ENCODE measurements at places on chromosomes 11 and 22.

DNA sequence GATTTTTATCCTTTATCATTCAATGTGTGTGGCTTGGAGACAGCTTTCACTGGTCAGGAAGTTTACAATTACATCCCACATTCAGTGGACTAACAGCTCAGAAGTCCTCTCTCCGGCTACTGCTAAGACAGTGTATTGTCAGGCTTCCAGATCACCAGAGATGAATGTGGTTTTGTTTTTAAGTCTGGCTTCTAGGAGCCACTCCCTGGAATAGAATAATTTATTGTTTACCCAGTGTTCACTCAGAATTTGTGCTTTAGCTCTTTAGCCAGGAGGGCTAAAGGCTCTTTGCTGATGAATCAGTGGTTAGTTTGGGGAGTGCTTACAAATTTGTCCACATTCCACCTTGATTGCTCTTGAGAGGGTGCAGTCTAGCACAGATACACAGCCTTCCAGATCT is 26.5 kb downstream of the TRIM77 start:
- DNase-seq = no peak

GRCh38 chr11:70067036-70067435 is 11.1 kb upstream of the ANO1 start:
- DNase-seq = no peak

- DNase-seq = no peak
These were observed 438.0 kb downstream of the TBC1D22A start for GRCh38 chr22:47200273-47201051.

DNA sequence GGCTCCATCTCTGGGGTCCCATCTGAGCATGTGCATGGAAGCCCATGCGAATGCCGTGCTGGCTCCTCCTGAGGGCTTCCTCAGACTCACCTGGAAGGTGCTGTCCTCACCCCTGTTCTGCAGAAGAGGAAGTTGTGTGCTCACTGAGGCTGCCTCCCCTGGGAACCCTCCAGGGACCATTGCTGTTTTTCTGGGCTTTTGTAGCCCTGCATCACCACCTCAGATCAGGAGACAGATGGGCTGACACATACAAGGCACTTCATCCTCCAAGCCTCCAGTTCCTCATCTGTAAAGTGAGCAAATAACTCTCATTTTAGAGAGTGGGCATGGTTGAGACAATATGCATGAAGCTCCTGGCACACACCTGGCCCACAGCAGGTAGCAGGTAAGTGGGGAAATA is 12.1 kb upstream of the LRRC32 start:
- no peak for DNase-seq

DNA sequence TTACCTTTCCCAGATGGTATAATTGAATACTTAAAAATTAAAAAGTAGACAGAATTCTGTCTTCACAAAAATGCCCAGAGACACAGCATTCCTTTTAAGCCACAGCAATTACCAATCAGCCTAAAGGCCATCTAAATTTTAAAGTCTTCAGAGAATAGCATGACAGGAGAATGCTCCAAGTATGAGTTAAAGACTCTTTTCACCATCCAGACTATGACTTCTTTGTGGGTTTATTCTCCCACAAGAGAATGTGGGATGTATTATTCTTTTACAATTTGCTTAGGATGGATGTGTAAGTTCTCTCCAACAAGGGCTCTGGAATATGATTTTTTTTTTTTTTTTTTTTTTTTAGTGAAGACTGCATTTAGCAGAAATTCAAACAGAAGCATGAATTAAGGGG is 249.9 kb downstream of the TTC28 start:
- no peak for DNase-seq

GRCh38 chr11:34180040-34180813 is 74.8 kb downstream of the NAT10 start:
- DNase-seq = no peak

- peak; percentile 30 for DNase-seq
These were observed 1.3 kb upstream of the ISX start for GRCh38 chr22:35064664-35065063.

DNA sequence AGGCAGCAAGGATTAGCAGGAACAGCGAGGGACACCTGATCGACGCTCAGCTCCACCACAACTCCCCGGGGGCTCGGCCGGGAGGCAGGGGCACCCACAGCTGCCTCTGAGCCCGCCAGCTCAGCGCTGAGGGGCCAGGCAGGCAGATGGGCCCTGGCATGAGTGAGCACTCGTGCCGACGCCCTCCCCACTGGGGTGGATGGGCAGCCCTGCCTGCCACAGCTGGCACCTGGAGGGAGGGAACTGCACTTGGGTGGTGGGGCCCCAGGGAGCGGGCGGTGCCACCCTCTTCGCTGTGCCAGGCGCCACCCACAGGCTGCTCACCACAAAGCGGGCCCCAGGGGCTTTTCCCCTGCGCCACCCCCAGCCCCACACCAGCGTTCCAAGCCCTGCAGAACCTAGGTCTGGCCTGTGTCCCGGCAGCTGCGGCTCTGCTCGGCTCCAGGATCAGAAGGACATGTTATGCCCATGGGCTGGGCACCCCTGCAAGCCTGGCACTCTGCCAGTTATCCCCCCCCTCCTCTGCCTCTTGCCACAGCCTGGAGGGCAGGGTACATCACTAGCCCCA is 28.8 kb downstream of the WNT7B start:
- no peak for DNase-seq

GRCh38 chr11:103929170-103929903 is 107.1 kb upstream of the DDI1 start:
- DNase-seq = no peak

- no peak for DNase-seq
These were observed 346.8 kb downstream of the ETS1 start for GRCh38 chr11:128240546-128240945.

- no peak for DNase-seq
These were observed 37.1 kb downstream of the SHISAL1 start for GRCh38 chr22:44275631-44275995.

GRCh38 chr11:93737904-93738612 is 3.2 kb downstream of the TAF1D start:
- DNase-seq = no peak

DNA sequence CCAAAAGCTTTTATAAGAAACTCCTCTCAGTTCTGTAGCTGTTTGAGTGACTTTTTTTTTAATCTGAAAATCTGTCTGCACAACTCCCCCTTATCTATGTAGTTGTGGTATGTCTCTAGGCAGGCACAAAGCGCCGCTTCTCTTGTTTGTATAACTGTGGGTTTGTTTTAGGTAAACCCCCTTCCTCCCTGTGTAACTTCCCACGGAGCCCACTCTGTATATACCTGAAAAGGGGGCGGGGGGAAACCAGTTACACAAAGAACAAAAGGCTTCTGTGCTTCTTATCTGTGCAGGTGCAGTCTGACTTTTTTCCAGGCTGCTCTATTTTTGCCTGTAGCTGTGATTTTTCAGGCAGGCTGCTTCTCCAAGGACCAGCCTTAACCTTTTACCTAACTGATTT is 13.2 kb downstream of the OR10AG1 start:
- DNase-seq = no peak

- DNase-seq = no peak
These were observed 307.0 kb downstream of the AASDHPPT start for GRCh38 chr11:106384429-106384828.

- DNase-seq = no peak
These were observed 426.8 kb upstream of the CADM1 start for GRCh38 chr11:115930886-115931547.

DNA sequence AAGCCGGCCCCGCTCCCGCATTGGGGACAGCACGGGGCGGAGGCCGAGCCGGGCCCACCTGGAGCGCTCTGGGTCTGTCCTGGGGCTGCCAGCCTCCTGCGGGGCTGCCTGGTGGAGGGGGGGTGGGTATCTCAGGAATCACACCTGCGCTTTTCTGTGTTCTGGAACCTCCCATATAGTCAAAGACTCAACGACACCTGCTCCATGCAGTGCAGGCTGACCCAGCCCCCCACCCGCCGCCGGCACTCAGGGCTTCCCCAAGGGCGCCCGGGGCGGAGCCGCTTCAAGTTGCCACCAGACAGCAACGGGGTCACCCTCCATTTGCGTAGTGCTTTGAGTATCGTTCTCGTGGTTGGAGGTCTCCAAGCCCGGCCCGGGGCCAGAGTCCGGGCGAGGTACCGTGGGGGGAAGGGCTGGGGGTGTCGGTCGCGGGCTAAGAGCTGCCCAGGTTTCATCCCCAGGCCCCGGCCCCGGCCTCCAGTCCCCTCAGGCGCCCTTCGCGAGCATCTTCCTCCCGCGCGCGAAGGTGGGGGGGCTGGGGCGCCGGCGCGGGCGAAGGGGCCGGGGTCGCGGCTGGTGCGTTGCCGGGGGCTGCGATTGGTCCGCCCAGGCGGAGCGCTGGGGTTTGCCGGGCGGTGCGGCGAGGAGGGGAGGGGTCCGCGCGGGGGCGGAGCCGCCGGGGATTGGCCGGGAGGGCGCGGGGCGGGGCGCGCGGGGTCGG is 6.6 kb downstream of the TSPAN4 start:
- no peak for DNase-seq

DNA sequence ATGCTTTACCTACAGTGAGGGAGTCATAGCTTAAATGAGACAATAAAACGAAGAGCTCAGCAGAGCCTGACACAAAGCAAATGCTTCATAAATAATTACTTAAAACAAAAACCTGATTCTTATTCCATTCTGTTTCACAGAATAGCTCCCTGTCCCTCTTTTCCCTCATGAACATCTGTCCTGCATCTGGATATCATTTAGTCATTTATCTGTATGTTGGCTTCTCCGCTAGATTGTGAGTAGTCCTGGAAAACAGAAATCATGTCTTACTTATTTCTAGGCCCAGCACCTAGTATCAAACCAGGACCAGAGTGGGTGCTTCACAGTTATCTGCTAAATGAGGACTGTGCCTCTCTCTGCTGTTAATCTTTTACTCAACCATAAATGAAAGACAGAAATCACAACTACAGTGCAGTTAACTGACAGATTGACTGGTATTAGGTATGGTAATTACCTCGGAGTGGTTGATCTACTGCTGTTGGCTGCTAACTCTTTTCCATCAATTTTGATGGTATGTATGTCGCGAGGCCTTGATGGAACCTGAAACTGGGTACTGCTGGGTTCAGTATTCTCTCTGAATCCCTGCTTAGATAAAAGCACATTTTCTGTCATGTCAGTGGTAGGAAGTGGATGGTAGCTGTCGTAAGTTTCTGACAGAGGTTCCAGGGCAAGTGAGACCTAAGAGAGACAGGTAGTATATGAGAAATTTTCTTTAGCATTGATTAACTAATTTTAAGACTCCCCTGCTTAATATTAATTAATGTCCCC is 31.5 kb downstream of the C2CD3 start:
- DNase-seq = no peak

GRCh38 chr22:40805239-40805638 is 13.9 kb downstream of the SLC25A17 start:
- no peak for DNase-seq

GRCh38 chr22:24005201-24005600 is at the start of gene GSTT4:
Gene GSTT4 (minus strand): TSS chr22:24005453. CDS start chr22:24005356, 97 bp downstream.
- DNase-seq = no peak

DNA sequence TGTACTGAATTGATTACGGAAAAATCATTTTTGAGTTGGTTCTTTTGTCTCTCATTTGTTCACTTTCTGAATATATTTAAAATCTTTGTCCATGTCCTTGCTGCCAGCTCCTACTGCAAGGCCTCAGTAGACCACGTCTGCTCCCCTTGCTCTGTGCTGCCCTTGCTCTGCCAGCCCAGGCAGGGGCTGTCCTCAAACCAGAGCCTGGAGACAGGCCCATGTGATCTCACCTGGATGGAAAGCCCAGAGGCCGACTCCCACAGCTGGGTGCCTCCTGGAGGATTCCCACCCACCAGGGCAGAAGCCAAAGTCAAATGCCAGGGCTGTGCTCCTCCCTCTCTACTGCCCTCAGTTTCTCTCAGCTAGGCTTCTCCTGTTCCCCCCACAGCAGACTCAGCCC is 141.8 kb downstream of the NTM start:
- no peak for DNase-seq

DNA sequence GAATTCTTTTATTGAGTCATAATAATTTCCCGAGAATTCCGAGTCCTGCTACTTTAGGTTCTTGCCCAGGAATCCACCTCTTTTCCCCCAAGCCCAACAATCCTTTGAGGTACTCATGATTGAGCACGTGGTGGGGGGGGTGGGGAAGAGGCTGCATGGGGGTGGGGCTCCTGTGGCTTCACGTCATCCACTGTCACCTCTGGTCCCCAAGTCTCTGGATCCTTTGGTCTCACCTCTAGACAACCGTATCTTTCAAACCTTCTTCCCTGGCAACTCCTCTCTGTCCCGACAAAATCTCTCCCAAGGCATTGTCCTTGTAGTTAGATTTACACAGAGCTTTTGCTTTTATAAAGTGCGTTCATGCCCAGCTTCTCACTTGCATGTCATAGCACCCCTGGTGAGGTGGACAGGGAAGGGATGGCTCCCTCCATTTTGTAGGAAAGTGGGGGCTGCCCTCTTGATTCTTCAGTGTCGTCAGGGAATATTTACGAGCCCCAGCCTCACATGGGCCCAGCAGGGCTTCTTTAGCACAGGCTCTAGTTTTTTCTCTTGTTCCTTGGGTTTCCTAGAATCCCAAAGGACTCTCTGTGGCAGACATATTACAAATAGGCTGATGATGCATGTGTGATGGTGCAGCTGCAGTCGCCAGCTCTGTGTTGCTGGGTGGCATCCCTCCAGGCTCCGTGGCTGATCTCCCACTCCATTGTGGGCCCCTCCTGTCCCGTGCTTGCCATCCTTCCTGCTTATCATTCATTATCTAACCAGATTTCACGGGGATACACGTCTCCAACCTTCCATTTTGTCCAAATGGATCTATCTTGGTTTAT is 8.4 kb downstream of the UCP3 start:
- no peak for DNase-seq

- DNase-seq = peak; percentile 26
These were observed 2.5 kb upstream of the PYGM start for GRCh38 chr11:64762277-64762673.

GRCh38 chr11:83819931-83820549 is 533.9 kb upstream of the CCDC90B start:
- no peak for DNase-seq

DNA sequence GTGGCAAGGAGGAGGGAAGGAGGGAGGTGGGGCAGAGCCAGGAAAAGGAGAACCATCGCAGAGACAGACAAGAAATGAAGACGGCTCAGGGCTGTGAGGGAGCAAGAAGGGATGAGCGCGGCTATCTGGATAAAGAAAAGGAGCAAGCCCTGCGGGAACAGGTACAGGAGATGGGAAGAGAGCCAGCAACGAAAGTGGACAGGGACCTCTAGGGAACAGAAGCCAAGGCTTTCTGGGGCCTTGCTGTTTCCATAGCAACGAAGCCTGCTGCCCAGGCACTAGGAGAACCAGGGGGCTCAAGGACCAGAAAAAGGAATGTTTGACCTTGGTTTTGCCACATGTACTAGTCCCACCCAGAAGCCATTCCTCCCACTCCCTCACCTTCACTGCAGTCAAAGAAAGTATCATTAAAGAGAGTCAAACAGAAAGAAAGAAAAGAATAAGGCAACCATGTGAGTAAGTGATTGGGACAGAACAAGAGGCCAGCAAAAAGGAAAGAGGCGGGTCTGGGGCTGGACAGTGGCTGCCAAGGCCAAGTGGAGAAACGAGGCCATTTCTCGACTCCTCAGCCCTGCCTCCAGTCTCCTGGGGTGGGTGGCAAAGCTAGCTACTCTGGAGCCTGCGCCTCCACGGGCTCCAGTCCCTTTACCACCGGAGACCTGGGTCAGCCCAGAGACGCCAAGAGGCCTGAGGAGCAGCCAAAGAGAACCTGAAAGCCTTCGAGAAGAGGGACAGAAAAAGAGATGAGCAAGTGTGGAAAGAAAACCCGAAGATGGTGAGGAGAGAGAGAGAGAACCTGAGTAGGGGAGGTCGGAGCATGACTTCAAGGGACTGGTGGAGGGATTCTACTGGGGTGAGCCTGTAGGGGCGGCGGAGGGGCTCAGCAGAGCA is 35.1 kb downstream of the NRXN2 start:
- DNase-seq = no peak

All from GM12891 (cell line).